ENCODE measurements at places on chromosomes 6 and 20.

DNA sequence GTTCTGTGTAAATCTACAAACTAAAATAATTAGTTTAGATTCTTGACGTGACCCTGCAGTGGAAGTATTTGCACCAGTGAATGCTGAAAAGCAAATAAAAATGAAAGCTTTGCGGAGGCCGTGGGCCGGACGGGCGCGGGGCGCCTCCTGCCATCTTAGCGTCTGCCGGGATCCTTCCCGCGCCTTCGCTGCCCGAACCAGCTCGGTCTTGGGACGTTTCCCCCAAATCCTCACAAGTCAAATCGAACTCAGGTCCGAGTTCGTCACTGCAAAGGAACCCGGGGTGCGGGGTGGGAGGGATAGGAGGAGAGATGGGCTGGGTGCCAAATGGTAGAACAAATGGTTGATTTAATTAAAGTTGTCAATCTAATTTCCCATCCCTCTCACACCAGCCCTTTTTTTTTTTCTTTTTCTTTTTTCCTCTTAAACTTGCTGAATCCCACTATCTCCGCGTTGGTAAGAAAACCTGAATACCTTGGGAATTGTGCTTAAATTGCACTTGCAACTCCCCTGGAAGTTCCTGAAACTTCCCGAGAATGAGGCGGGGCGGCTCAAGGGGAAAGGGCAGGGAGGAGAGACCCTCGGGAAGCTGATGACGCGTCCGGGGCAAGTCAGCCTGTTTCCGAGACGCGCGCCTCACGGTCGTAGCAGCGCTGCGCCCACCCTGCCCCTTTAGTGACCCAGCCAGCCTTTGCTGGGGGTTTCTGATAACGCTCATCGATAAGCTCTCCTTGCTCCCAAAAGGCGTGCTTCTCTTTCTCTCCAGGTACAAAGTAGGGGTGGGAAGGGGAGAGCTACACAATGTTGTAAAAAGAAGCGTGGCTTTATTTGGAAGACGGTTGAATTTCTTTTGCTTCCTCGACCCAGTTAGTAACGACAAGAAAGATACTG, 1.8 kb downstream of the GJA1 start:
- DNase-seq: no peak

DNA sequence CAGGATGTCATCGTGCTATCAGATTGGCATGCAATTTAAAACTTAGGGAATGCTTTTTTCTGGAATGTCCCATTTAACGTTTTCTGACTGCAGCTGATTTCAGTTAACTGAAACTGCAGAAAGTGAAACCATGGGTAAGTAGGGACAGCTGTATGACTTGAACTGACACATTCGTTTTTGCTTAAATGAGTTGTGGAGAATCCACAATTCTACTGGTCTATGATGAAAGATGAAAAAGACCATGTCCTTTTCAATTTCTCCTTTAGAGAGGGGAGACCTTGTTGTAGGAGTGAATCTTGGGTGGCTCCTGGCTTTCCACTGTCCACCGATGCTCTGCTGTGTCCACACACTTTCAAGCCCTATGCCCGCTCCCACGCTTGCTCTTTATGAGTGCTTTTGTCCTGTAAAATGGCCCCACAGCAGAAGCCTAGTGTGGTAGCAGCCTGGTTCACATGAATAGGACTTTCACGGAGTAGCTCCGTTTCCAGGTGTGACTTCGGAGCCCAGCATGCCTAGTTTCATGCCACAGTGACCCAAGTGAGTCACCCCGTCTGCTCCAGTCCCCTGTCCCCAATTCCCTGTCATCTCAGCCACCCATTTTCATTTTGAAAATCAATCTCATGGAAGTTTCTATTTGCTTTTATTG, 21.9 kb downstream of the DYNLT1 start:
- no peak for DNase-seq

DNA sequence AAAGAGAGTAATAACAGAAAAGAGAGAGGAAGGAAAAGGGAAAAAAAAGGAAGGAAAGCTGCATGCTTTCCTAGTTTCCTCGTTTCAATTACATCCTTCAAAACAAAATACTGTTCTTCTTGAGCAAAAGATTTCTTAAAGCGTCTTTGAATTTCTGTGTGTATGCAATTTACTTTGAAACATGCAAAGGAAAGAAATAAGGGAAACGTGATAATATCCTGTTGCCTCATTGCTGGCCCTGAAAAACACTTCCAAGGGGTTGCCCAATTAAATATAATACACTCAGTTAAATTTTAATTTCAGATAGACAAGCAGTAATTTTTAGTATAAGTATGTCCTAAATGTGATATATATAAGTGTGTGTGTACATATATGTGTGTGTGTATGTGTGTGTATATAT, 51.2 kb upstream of the TPD52L1 start:
- no peak for DNase-seq

GRCh38 chr20:48065833-48066232, 280.6 kb upstream of the SULF2 start:
- DNase-seq: no peak

DNA sequence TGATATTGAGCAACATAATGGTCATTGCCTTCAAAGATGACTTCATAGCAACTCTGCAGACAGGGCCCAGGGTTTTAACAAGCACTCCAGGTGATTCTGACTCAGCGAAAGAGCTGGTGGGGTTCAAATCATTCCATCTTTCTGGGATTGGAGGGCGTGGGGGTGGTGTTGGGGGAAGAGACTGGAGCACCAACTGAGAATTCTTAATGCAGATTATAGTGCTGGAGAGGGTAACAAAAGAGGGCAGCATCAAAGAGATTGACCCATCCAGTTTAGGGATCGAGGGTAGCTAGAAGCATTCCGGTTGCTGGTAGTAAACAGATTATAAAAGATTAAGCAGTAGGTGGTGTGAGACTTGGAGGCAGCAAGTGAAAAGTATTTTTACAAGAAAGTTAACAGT, 15.9 kb downstream of the PFDN4 start:
- no peak for DNase-seq
